Naive thymus-derived CD8-positive, alpha-beta T cell (primary cell): ENCODE measurements at places on chromosomes 1 and 21.

GRCh38 chr1:57963581-57963980, 539.7 kb upstream of the DAB1 start:
- no peaks in the 10 kb centered on the region for H3K4me1 ChIP-seq
- no peak overlapping the region for H3K4me3 ChIP-seq
- peaks cover 1% of the 10 kb centered on the region for H3K27me3 ChIP-seq

GRCh38 chr21:38260426-38260825, 3.6 kb downstream of the KCNJ15 start:
- no peaks in the 10 kb centered on the region for H3K4me1 ChIP-seq
- DNase-seq = no peak
- no peak overlapping the region for H3K4me3 ChIP-seq
- no peaks in the 10 kb centered on the region for H3K36me3 ChIP-seq
- no peak overlapping the region for H3K27ac ChIP-seq

DNA sequence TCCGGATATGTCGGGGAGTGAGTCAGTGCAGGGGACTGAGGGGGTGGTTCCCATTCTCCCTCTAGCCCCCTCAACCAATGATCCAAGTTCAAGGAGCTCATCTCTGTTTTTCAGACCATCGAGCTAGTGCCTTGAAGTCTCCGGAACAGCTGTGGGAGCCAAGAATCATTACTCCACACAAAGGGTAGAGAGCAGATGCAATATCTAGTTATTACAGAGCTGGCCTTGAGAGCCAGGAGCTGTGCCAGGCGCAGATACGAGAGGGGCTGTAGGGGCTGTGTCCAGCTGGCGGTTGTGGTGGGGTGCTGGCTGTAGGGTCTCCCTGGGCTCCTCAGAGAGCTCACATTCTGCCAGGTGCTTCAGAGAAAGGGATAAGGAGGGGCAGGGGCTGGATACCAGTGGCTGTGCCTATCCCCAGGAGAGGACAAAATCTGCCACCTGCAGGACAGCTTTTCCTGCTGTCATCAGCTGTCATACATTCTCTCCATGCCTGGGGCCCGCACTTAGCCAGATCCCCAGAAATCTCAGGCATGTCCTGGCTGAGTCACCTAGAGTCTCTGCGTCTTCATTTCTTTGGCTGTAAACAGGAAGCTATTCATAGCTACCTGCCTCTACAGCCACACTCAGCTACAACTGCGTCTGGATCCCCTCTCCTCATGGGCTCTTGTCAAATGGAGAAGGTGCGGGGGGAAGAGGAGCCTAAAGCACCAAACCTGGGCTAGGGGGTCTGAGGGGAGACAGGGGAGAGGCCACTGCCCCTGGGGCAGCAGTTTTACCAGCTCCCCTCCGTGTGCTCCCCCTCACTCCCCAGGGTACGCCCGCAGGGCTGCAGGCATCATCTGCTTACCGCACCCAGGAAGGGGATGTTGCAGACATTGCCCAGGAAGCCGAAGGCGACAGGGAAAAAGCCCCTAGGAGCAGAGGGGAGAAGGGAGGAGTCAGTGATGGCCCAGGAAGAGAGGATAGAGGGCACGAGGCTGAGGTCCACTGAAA, 2.4 kb upstream of the KISS1 start:
- peaks cover 5% of the 10 kb centered on the region for H3K27me3 ChIP-seq
- DNase-seq = no peak
- no peaks in the 10 kb centered on the region for H3K36me3 ChIP-seq
- no peak overlapping the region for H3K4me3 ChIP-seq

DNA sequence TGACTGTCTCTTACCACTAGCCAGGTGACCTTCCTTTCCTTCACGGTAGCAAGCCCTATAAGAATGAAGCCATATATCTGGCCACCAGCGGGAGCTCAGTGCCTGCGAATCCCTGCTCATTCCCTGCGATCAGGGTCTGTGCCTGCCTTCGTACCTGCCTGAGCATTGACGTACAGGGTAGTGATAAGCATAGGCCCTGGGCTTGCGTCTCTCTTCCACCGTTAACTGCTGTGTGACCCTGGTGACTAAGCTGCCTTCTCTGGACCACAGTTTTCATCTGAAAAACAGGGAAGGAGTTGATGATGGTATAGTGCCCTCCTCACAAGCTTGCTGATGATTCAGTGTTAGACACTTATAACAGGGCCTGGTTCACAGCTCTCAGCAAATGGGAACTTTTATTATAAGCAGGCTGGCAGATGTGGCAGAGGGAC, 4.1 kb downstream of the ZC3H12A start:
- H3K4me1 ChIP-seq = peaks cover 37% of the 10 kb centered on the region
- H3K36me3 ChIP-seq = peaks cover 31% of the 10 kb centered on the region
- H3K27ac ChIP-seq = peak overlapping the region; percentile 96
- no peaks in the 10 kb centered on the region for H3K27me3 ChIP-seq
- H3K4me3 ChIP-seq = peak overlapping the region; percentile 99

DNA sequence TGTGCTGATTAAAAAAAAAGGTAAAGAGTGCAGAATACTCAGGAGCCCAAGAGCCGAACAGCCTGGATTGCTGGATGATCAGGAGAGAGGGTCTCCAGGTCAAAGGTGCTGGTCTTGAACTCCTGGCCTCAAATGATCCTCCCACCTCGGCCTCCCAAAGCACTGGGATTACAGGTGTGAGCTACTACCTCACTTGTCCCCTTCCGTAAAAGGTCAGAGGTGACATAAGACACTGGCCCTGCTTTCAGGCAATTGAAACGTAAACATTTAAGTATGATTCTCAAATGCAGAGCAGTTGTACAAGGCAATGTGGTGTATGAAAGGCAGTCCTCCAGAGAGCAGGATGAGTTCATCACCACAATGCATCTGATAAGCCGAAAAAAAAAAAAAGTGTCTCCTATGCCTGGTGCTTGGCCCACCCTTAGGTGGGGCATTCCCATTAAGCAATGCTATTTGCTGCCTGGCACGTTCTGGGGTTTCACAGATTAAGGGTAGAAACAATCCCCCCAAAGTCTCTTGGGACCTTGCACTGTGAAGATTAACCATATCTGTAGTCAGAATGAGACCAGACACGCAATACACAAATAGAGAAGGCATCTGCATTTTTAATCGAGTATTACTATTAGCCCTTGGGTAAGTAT, 47.7 kb downstream of the PARP1 start:
- no peak for DNase-seq
- no peak overlapping the region for H3K27ac ChIP-seq
- H3K4me3 ChIP-seq = no peak overlapping the region
- H3K4me1 ChIP-seq = no peaks in the 10 kb centered on the region
